ENCODE measurements at places on chromosomes 11 and 22.
A peak's percentile ranks its signal among the peaks of the same experiment; 100 is the strongest.

DNA sequence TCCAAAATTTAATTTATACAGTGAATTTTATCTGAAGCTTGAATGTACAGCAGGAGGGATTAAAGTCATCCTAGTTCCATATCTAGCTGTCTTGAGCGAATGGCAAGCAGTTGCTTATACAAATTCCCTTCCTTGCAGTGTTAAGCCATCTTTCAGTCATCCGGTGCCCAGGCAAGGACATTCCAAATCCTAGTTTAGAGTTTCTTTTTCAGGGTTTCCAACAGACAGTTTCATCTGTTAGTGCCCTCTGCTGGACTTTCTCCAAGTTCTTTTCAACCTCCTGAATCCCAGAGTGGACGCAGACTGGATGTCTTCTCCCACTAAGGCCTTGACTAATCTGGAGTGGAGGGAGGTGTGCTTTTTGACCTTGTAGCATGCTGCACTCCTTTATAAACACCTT, 45.4 kb downstream of the GRAMD1B start:
- no peak for DNase-seq

DNA sequence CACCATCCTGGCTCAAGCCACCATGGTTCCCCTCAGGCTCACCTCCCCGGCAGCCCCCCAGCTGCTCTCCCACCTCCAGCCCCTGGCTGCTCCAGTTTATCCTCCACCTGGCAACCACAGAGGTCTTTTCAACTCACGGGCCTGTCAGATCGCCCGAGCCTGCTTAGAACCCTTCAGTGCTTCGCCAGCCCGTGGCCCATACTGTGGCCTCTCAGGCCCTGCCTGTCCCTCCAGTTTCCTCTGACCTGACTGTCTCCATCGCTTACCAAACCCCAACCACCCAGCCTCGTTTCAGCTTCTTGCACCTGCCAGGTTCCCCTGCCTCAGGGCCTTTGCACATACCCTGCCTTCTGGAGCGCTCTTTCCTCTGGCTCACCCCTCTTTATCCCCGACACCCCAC, 6.9 kb downstream of the KCNC1 start:
- peak; percentile 55 for DNase-seq

GRCh38 chr22:42324990-42325710, 54.7 kb upstream of the TCF20 start:
- DNase-seq: no peak

DNA sequence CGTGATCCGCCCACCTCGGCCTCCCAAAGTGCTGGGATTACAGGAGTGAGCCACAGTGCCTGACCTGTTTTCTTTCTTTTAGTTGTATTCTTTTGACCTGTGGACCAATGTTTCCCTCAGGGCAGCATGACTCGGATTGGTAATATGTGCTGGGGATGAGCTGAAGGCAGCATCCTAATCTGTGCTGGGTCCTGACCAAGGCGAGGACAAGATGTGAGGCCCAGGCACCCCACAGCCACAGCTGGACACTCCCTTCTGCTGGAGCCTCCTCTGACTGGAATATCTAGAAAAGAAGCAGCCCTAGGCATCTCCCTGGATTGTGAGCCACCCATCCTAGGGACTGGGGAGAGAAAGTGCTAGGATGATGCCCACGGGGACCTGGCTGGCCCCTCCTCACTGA, 105.4 kb downstream of the PDE2A start:
- DNase-seq: no peak

DNA sequence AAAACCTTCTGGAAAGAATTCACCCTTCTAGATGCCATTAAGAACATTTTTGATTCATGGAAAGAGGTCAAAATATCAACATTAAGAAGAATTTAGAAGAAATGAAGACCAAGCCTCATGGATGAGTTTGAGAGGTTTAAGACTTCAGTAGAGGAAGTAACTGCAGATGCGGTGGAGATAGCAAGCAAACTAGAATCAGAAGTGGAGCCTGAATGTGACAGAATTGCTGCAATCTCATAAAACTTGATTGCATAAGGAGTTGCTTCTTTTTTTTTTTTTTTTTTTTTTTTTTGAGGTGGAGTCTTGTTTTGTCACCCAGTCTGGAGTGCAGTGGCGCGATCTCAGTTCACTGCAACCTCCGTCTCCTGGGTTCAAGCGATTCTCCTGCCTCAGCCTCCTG, 51.6 kb downstream of the MS4A13 start:
- no peak for DNase-seq

GRCh38 chr11:134652586-134653255, 240.7 kb upstream of the B3GAT1 start:
- DNase-seq: no peak

GRCh38 chr11:78567209-78567608, 7.5 kb downstream of the NARS2 start:
- no peak for DNase-seq

DNA sequence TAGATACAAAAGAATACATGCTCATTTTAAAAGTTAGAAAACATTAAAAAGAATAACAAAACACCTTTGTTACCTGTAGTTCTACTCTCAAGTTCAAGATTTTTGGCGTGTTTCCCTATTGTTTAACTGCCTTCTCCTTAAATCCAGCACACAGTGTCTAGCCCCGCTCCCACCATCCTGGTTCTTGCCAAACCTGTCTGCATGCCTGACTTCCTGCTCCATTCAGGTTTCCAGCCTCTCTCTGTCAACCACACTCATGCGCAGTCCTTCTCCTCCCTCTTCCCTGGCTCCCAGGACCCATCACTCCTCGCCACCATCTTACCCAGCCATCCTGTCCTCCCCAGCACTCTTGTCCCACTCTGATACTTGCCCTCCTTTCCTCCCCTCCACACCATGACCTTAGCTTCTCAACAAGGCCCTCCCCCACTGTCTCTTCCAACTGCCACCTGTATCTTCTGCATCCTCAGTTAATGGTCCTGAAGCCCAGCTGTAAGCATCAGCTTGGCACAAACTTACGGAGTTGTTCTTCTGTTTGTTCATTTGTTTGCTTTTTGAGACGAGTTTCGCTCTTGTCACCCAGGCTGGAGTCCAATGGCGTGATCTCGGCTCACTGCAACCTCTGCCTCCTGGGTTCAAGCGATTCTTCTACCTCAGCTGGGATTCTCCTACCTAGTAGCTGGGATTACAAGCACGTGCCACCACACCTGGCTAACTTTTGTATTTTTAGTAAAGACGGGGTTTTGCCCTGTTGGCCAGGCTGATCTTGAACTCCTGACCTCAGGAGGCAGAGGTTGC, 7.5 kb upstream of the MYH9 start:
- no peak for DNase-seq

GRCh38 chr11:88171982-88172381, 3.3 kb downstream of the RAB38 start:
- no peak for DNase-seq

GRCh38 chr22:26210334-26210733, 41.1 kb downstream of the SEZ6L start:
- no peak for DNase-seq

GRCh38 chr11:97351939-97352338, 962.1 kb downstream of the JRKL start:
- DNase-seq: no peak

- DNase-seq: no peak
Measured at GRCh38 chr22:26995235-26995634, 337.8 kb downstream of the MIAT start.
